Gastroesophageal sphincter (tissue), 4 donors: ENCODE measurements at places on chromosomes 12 and 14. TPM values are rescaled to one million over a fixed set of nuclear protein-coding genes. Genes with fewer than 3 reads are reported as not detected.

The KTN1 gene
- 144 TPM for total RNA-seq

The MOK gene
- total RNA-seq: 15.4 TPM

The ESPL1 gene
- total RNA-seq: 2.3 TPM

The LUM gene
- 29.6 TPM for total RNA-seq

The MANSC4 gene
- total RNA-seq: not detected

The RERG gene
- 13.6 TPM for total RNA-seq

The PMEL gene
- 0.20 TPM for total RNA-seq

The CLEC1B gene
- not detected for total RNA-seq

The CLEC4D gene
- total RNA-seq: not detected

The ACSM4 gene
- total RNA-seq: not detected

The SLC17A8 gene
- not detected for total RNA-seq

The SDR9C7 gene
- total RNA-seq: not detected

The TMEM132C gene
- 3.0 TPM for total RNA-seq

The BIN2 gene
- 5.4 TPM for total RNA-seq
